ENCODE measurements at places on chromosomes 5 and 9.

- no peak for DNase-seq
Measured at GRCh38 chr5:114148253-114148652, 213.6 kb upstream of the KCNN2 start.

DNA sequence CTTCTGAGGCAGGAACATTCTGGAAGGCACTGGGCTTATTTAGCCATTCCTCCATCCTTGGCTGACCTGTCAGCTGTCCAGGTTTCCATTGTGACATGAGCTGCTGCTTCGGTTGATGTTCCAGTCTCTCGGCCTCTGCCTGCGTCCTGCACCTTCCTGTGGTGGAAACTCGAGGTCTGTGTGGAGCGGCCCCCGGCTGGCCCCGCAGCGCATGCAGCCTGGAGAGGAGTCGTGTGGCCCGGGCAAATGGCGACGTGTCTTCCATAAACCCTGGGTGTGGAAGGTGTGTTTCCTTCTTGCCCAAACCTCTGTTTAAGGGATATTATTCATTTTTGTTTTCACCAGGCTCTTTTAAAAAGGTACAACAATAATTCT lies 36.5 kb upstream of the SLC9A3 start:
- DNase-seq, result no peak

DNA sequence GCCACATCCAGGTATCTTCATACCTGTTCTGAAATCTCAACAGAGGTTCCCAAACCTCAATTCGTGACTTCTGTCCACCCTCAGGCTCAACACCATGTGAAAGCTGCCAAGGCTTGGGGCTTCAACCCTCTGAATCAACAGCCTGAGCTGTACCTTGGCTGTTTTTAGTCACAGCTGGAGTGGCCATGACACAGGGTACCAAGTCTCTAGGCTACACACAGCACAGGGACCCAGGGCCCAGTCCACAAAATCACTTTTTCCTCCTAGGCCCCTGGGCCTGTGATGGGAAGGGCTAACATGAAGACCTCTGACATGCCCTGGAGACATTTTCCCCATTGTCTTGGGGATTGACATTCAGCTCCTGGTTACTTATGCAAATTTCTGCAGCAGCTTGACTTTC lies 464.9 kb downstream of the ELAVL2 start:
- no peak for DNase-seq

- no peak for DNase-seq
Measured at GRCh38 chr9:110499608-110500007, 79.9 kb downstream of the SVEP1 start.

DNA sequence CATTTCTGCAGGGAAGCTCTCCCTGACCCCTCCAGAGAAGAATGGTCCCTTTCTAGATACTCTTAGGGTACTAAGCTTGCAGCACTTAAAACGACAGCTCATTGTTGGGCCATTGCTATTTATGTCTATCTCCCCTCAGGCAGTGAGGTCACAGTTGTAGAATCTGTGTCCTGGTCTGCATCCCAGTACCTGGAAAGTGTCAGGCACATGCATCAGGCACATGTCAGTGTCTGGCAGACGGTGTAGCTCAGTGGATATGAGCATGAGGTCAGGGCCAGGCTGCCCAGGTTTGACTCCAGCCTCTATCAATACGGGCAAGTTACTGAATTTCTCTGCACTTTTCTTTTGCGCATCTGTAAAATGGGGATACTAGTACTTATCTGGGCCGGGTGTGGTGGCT lies 22.2 kb upstream of the EEIG1 start:
- no peak for DNase-seq

DNA sequence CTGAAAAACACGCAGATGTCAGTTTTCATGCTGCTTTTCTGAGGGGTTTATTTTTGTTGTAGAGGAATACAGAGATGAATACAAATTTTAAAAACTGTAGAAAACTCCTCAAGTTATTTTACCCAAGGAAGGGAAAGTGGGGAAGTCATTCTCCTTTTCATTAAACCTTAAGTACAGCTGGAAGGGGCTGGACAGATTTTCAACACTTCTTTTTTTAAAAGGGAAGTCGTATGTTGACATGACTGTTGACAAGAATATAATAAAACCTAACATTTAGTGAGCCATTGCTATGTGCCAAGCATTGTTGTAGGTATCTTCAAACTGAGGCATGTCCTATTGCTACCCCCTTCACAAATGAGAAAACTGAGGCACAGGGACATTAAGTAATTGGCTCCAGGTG lies 235.7 kb upstream of the ELL2 start:
- no peak for DNase-seq

- DNase-seq, result no peak
Measured at GRCh38 chr5:159486836-159487235, 156.5 kb upstream of the IL12B start.

DNA sequence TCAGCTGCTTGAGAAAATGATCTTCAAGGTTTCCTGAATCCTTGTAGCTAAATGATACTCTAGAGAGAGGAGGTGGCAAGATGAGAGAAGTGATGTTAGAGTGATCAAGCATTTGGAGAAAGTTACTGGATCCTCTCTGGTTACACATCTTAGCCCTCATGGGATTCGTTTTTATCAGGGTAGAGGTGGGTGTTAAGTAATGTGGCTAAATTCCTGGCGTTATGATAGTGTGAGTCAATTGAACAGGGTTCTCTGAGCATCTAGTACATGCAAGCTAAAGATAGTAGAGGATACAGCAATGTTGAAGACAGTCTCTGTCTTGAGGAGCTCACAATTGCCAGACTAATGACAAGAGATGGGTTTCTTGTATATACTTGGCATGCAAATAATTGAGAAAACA lies 123.7 kb downstream of the PSD2 start:
- no peak for DNase-seq

DNA sequence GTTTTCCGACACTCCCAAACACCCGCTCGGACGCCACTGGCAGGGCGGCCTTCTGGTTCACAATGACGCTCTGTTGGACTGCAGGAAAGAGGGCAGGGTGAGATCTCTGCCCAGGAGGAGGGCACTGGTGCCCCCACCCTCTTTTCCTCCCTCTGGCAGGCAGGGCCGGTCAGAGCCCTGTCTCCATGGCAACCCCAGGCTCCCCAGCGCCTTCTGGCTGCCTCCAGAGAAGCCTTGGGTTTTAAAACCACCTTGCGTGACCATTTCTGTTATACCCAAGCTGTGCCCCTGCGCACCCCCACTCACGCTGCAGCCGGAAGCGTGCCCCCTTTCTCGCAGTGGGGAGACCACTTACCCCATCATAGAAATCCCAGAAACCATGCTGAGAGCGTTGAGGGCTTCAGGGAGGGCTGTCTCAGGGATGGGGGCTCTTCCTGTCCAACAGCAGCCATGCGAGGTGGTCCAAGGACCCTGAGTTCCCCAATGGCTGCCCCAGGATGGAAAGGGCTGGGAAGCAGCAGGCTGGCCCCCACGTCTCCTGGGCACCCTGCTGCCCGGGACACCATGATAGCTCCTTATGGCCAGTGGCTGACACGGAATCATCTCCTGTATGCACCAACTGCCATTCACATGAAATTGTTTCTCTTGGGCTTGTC lies 7.3 kb downstream of the C9orf50 start:
- no peak for DNase-seq
